Bronchial epithelial cell (primary cell): ENCODE measurements at places on chromosomes 4 and X.

GRCh38 chr4:170610434-170610833, 520.7 kb upstream of the AADAT start:
- no peak for DNase-seq

- no peak for DNase-seq
Observed at GRCh38 chr4:77022560-77023179, 53.1 kb downstream of the CCNI start.

- DNase-seq, result no peak
Observed at GRCh38 chr4:128917781-128918180, 108.3 kb downstream of the JADE1 start.

DNA sequence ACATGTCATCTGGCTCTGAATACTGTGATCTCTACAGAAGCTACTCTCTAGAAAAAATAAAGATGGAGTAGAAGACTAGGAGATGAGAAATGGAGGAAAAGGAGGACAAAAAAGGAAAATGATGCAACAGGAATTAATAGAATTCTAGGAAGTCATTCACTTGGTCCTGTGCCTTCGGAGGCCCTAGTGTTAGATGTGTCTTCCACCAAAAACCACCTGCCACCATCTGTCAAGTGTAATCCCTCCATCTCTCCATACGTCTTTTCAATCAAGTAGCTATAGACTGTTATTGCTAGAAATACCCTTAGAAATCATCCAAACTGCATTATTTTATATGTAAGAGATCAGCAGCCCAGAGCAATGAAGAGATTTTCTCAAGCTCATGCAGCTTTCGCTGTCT, 2.9 kb upstream of the RAB41 start:
- no peak for DNase-seq

DNA sequence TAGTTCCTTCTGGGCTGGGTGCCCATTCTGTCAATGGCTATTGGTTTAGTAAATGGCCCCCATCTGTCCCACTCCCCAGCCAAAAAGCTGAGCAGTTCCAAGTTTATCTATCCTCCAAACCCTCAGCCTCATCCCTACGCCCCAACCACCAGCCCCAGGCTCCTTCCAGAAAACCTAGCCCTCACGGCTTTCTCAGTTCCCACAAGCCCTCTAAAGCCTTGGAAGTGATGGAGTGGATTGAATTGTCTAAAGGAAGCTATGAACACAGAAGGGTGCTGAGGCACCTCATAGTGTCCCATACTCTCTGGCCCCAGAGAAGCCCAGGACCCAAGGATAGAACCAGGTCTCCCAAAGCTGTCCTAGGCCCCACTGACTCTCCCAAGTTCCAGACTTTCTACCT, 75.6 kb upstream of the EFNB1 start:
- no peak for DNase-seq

- DNase-seq, result no peak
Observed at GRCh38 chrX:55220119-55220794, at the start of gene PAGE5. Gene PAGE5 (plus strand): TSS chrX:55220346. CDS start chrX:55221383, 1,037 bp downstream.

GRCh38 chr4:48620831-48621230, 130.8 kb downstream of the ZAR1 start:
- DNase-seq, result peak; percentile 83

DNA sequence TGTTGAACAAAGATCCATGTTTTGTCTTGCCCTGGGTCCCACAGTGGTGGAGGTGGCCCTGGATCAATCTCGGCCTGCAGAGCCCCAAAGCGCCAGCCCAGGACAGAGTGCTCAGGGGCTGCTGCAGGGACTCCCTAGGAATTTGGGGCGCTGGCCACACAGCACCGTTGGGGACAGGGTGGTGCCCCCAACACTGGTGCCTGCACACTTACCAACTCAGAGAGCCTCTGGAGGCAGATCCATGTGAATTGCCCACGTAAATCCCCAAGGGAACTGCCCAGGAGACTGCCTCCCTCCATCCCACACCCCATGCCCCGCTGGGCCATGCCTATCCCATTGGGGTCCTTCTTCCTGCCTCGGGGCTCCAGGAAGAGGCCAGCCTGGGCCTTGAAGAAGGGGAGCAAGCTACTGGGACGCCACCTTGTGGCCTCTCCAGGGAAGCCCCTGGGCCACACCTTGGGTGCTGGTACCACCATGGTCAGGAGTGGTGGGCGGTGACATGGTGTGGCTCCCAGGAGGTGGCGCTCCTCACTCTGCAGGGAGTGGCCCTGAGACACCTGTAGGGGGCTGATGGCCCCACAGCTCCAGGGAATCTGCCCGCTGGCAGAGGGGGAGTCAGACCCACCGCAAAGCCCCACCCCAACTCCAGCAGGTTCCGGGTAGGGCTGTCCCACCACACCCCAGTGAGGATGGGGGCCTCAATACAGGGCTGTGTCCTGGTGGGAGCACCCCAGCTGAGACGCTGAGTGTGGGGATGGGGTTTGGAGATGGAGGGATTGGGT, 22.8 kb downstream of the CFAP99 start:
- peak; percentile 46 for DNase-seq

- no peak for DNase-seq
Observed at GRCh38 chr4:101952985-101953384, 162.5 kb downstream of the BANK1 start.

DNA sequence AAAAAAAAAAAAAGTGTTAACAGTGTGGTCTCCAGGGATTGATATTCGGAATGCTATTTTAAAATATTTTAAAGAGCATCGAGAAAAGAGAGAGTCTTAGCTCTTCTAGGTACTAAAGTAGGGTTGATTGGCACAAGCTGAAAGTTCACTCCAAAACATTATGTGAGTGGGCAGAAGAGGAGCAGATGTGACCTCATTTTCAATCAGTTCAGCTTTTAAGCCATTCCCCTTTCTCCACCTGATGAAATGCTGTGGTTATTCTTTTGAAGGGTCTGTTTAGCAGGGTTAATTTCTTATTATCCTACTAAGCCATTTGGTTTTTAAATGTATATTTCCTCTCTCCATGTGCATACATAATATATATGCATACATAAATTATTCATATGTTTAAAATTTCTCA, 69.2 kb downstream of the GALNT7 start:
- DNase-seq, result no peak

GRCh38 chr4:100042235-100042634, 92.2 kb upstream of the H2AZ1 start:
- DNase-seq, result peak; percentile 44

DNA sequence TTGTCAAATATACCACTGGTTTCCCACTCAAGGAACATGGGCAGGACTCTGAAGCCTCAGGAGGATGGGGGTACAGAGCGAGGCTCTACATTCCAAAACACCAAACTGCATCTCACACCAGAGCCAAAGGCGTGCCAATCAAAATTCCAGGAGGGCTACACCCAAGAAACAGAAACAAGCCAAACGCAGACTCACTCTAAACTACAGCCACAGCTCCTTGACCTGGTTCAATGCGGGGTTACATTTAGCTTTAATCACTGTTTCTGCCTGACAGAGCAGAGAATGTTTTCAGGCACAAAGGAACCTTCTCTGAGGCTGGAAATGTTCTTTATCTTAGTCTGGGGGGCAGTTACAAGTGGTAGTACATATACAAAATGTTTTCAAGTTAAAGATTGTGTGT, 2121.5 kb upstream of the AGA start:
- DNase-seq, result no peak

DNA sequence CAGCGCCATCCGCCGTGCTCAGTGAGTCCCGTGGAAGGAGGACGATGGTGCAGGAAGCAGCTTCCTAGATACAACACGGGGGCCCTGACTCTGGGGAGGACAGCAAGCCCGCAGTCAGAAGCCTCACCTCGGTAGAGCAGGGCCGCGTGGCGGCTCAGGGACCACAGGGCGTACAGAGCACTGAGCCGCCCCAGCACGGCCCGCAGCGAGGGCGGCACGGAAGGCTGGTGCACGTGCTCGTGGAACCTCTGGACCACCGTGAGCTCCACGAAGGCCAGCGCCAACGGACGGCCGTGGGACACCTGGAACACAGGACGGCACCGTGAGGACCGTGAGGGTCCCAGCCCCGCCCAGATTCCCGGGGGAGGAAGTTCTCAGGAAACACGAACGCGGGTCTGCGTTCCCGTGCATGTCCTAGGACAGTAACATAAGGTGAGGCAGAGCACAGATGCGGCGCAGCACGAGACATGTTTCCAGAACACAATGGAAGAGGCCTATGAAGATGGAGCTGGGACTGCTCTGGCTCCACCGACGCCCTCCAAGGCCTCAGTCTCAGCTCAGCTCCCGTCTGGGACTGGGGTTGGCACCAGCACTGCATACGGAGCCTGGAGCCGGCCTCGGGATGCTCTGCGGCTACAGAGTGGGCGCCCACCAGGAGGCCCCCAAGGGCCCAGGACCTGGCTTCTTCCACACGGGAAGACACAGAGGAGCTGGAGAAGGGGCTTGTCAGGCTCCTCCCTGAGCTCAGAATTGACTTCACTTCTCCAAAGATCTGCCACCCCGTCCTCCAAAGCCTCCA, 65.5 kb downstream of the ACOX3 start:
- no peak for DNase-seq

GRCh38 chr4:168218645-168219044, 99.9 kb downstream of the DDX60 start:
- DNase-seq, result peak; percentile 91

DNA sequence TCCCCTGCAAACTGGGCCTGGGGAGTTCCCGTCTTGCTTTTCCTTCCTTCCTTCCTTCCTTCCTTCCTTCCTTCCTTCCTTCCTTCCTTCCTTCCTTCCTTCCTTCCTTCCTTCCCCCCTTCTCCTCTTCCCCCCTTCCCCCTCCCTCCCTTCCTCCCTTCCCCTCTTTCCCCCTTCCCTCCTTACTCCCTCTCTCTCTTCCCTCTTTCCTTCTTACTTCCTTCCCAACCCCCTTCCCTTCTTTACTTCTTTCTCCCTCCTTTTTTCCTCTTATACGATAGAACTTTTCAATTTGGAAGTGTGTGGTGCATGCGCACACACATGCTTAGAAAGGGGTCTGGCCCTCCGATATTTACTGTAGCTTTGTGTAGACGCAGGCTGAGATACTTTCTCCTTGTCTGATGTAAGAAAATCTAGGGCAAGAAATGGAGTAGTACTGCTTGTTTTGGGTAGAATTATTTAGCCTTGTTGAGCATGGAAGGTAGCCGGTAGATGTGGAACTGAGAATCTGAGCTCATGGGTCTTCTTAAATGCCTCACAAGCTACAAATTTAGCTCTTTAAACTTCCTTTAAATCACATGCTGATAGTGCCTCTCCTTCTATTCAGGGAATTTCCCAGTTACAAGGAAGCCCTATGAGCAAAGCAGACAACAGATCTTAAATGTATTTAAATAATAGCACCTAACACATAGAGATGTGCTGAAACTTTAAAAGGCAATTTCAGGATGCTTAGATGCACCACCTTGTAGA, 189.6 kb downstream of the GPAT3 start:
- DNase-seq, result no peak

DNA sequence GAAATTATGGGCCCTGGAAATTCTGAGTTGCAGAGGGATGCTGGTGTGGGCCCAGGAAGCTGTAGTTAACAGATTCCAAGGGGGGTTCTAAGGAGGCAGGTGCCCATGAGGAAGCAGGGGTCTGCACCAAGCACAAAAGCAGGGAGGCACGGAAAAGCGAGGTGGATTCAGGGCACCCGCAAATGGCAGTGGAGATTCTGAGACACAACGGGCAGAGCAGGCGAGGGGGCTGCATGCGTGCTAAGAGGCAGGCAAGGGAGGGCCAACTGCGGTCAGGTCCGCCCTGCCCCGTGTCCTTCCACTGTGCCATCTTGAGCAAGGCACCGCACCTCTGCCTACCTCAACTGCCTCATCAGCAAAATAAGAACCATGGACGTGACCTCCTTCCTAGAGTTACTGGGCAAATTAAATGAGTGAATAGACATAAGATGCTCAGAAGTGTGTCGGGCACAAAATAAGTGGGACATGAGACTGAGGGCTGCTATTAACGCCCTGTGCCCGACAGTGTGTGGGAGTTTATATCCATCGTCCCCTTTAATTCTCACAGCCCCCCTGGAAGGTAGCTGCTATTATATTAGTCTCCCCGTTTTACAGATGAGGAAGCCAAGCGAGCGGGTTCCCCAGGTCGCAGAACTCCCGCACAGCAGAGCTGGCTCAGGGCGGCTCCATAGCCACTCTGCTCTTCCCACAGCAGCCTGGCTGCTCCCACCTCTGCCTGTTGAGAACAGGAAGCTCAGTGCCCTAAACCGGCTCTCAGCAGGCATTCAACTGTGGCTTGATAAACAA, 67.6 kb downstream of the PPP2R2C start:
- DNase-seq, result no peak
